ENCODE measurements at places on chromosomes 5 and 9. TPM values are rescaled to one million over a fixed set of nuclear protein-coding genes. Genes with fewer than 3 reads are reported as not detected.

TMEM174 gene
- total RNA-seq, result not detected

PCDHB15 gene
- total RNA-seq, result 1.8 TPM

KIAA0825 gene
- total RNA-seq, result 1.1 TPM

EIF4E1B gene
- not detected for total RNA-seq

DNA sequence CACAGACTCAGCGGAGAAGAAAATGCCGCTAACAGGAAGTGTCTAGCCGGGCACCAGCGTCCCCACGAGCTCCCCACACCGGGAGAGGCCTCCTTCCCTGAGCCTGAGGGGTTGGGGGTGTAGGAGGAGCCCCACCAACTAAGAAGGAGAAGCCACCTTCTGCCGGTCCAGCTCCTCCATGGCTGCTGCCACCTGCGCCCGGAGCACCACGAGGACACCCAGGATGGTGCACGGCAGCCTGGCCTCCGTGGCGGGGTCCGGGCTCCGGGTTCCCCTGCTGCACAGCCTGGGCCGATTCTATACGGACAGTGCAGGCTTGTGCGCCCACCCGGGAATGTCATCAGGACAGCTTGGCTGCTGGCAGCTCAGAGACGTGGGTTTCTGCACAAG, 297 bp downstream of the LCN8 start:
- H3K27ac ChIP-seq, result no peak overlapping the region
- H3K4me3 ChIP-seq, result no peak overlapping the region
- H3K4me1 ChIP-seq, result no peaks in the 10 kb centered on the region
- H3K27me3 ChIP-seq, result no peaks in the 10 kb centered on the region
- no peak for DNase-seq
- no peaks in the 10 kb centered on the region for H3K36me3 ChIP-seq

GRCh38 chr5:160513485-160513884, 91.8 kb downstream of the PTTG1 start:
- H3K4me3 ChIP-seq, result no peak overlapping the region
- H3K27me3 ChIP-seq, result no peaks in the 10 kb centered on the region
- H3K36me3 ChIP-seq, result no peaks in the 10 kb centered on the region
- H3K27ac ChIP-seq, result no peak overlapping the region

GRCh38 chr5:142405814-142406395, 81.1 kb upstream of the SPRY4 start:
- no peaks in the 10 kb centered on the region for H3K36me3 ChIP-seq
- no peak for DNase-seq
- H3K27me3 ChIP-seq, result no peaks in the 10 kb centered on the region

DNA sequence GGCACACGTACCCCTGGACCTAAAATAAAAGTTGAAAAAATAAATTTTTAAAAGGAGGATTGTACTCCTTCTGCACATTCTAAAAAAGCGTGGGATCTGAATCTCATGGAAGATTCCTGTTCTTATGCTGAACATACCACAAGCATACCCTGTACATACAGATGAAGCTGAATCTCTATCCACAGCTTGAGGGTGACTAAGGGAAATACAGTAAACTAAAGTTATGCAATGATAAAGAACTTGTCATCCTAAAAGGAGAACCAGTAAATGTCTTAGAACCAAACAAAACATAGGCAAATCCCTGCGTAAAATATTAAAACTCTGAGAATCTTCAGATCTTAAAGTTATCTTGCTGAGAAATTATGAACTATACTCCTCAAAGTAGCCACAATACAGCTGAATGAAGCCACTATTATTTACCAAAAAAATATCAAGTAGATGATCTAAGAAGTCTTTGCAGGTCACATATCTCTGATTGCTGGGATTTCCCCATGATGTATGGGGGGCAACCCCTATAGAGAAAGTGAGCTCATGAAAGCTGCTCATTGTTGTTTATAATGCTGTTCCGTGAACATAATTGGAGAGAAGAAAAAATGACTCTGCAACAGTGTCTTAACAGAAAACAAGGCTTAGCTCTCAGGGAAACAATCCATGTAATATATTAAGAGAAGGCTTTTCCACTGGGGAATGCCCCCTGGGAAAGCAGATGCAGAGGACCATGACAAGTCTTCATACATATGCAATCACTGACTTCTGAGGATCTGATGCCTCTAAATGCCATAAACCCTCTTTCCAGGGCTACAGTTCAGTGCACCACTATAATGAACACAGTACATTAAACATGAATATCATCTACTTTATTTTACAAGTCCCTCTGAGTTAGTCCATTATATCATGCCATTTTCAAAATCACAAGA, 210.1 kb downstream of the EPB41L4A start:
- H3K27ac ChIP-seq, result no peak overlapping the region
- H3K27me3 ChIP-seq, result no peaks in the 10 kb centered on the region
- DNase-seq, result no peak
- H3K4me1 ChIP-seq, result no peaks in the 10 kb centered on the region
- no peaks in the 10 kb centered on the region for H3K36me3 ChIP-seq
- no peak overlapping the region for H3K4me3 ChIP-seq

DNA sequence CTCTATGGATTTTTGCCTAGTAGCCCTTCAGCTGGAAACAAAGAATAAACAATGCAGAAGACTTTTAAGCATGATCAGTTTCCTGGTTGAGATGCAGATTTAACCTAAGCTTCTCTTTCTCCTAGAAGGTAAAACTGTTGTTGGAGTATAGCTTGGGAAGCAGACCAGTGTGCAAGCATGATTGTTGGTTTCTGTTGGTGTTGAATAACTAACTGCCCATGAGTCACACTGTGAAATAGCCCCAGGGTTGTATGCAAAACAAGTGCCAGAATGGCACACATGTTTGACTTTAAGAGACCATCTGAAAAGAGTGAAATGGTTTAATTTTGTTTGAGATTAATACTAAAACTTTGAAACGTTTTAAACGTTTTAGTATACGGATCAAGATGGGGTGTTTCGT, 227.1 kb downstream of the ARHGEF28 start:
- no peaks in the 10 kb centered on the region for H3K36me3 ChIP-seq
- H3K27me3 ChIP-seq, result no peaks in the 10 kb centered on the region
- no peaks in the 10 kb centered on the region for H3K4me1 ChIP-seq
- no peak overlapping the region for H3K4me3 ChIP-seq
- DNase-seq, result no peak

DNA sequence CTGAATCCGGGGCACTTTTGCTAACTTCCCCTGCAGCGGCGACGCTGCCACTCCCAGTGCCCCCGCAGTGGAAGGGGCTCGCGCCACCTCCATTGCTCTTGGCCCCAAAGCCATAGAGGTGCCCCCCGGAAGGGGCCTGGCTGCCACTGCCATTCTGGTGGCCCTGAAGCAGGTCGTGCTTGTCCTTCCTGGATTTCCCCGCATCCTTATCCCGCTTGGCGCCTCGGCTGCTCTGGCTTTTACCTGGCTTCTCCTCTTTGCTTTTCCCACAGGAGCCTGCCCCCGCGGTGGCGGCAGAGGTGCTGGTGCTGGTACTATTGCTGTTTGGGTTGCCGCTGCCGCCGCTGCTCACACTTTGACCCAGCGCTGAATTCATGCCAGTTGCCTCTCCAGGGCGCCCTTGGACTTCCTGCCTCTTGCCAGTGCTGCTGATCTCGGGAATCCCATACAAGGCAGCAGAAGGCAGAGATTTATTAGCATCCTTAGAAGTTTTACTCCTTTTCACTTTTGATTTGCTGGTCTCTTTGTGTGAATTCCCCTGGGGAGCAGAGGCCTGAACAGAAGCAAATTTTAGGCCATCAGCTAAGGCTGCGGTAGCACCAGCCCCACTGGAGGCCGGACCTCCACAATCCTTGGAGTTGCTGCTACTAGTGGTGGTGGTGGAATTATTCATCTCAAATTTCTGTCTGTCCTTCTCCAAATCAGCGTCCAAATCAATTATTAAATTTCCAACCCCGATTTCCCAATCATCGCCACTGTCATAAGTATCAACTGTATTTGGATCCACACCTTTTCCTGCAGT, 2.1 kb downstream of the ZNF608 start:
- H3K4me1 ChIP-seq, result no peaks in the 10 kb centered on the region
- H3K27ac ChIP-seq, result peak overlapping the region; percentile 94
- H3K4me3 ChIP-seq, result peak overlapping the region; percentile 52
- peak; percentile 78 for DNase-seq
- H3K36me3 ChIP-seq, result no peaks in the 10 kb centered on the region
- H3K27me3 ChIP-seq, result no peaks in the 10 kb centered on the region

- H3K4me1 ChIP-seq, result no peaks in the 10 kb centered on the region
- H3K4me3 ChIP-seq, result no peak overlapping the region
- H3K27ac ChIP-seq, result no peak overlapping the region
- H3K36me3 ChIP-seq, result no peaks in the 10 kb centered on the region
- no peaks in the 10 kb centered on the region for H3K27me3 ChIP-seq
- no peak for DNase-seq
Observed at GRCh38 chr5:139100825-139101224, 97.3 kb downstream of the SIL1 start.

GRCh38 chr5:135131801-135132680, 98.0 kb upstream of the PITX1 start:
- no peak overlapping the region for H3K4me3 ChIP-seq
- no peaks in the 10 kb centered on the region for H3K27me3 ChIP-seq
- DNase-seq, result peak; percentile 41
- H3K4me1 ChIP-seq, result peaks cover 12% of the 10 kb centered on the region

GRCh38 chr9:16175461-16175860, 622.6 kb downstream of the CCDC171 start:
- no peaks in the 10 kb centered on the region for H3K4me1 ChIP-seq
- no peak for DNase-seq
- no peaks in the 10 kb centered on the region for H3K36me3 ChIP-seq
- H3K4me3 ChIP-seq, result no peak overlapping the region
- H3K27ac ChIP-seq, result no peak overlapping the region
- H3K27me3 ChIP-seq, result no peaks in the 10 kb centered on the region

DNA sequence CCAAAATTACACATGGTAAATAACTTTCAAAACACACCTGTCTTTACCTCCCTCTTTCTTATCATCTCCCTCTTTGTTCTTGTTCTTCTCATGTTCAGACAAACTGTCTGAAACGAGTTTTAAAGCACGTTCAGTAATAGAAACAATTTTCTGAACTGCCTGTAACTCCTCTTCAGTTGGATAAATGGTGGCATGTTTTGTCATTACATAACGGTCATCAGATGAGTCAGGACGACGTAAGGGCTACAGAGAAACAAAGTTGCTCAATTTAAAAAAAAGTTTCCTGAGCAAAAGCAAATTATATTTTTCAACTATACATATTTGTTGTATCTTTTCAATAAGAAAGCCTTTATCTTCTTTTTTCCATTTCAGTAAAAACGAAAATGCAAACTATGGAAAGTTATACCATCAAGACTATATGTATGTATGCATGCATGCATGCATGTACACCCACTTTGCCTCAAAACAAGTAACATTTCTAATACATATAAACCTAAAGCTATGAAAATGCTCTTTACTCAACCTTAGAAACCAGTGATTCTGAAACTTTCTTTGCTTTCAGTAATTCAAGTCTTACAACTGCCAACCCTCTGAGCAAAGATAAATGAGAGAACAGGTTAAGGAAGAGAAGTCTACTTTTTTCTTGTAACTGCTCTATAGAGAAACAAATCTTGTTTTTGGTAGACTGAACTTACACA, 56.0 kb downstream of the ZFR start:
- no peak overlapping the region for H3K27ac ChIP-seq
- no peaks in the 10 kb centered on the region for H3K27me3 ChIP-seq
- H3K36me3 ChIP-seq, result no peaks in the 10 kb centered on the region
- H3K4me1 ChIP-seq, result no peaks in the 10 kb centered on the region
- no peak for DNase-seq

DNA sequence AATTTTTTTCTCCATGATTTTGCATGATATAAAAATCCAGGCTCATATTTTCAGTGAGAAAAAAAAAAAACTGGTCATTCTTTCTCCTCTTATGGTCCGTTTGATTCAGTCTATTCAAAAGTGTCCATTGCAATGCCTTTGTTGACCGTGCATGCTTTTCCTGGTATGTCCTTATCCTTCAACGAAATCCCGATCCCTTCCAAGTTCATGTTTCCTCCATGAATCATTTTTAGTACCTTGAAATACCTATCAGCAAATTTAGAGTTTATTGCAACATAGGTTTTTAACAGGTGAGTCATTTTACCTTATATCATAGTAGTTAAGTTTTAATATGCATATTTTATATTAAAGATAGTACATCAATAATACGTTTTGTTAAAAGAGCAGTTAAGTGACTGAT, 773.8 kb upstream of the CHD1 start:
- no peaks in the 10 kb centered on the region for H3K27me3 ChIP-seq
- no peak overlapping the region for H3K27ac ChIP-seq
- no peaks in the 10 kb centered on the region for H3K4me1 ChIP-seq
- DNase-seq, result no peak

- H3K36me3 ChIP-seq, result no peaks in the 10 kb centered on the region
- H3K4me3 ChIP-seq, result no peak overlapping the region
- no peak overlapping the region for H3K27ac ChIP-seq
- peak; percentile 45 for DNase-seq
Observed at GRCh38 chr5:1468247-1468612, 23.0 kb upstream of the SLC6A3 start.

DNA sequence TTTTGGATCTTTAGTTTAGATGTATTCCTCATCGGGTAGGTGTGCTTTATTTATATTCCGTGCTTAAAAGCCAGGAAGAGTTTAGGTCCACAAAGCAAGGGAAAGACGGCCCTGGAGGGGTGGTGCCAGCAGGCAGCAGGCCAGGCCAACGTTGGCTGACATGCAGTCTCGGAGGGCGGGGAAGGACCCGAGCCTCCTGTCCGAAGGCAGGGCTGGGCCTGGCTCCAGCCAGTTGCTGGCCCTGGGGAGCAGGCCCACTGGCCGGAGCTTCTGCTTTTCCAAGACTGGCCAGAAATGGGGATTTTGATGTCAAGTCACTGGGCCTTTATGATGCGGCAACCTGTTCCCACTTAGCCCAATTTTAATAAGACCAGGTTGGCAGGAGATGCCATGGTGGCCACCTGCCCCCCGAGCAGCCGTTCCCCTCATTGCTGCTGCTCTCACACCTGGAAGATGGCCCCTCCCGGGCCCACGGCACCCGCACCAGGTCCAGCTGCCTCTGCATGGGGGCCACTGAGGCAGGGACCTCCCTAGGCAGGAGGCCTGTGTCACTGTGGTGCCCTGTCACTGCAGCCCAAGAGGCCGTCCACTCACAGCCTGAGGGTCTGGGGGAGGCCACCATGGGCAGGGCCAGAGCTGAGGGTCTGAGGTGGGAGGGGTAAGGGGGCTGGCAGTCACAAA, 23.2 kb downstream of the LPCAT1 start:
- no peak overlapping the region for H3K4me3 ChIP-seq
- no peak overlapping the region for H3K27ac ChIP-seq
- H3K36me3 ChIP-seq, result no peaks in the 10 kb centered on the region
- no peaks in the 10 kb centered on the region for H3K27me3 ChIP-seq
- H3K4me1 ChIP-seq, result peaks cover 5% of the 10 kb centered on the region

DNA sequence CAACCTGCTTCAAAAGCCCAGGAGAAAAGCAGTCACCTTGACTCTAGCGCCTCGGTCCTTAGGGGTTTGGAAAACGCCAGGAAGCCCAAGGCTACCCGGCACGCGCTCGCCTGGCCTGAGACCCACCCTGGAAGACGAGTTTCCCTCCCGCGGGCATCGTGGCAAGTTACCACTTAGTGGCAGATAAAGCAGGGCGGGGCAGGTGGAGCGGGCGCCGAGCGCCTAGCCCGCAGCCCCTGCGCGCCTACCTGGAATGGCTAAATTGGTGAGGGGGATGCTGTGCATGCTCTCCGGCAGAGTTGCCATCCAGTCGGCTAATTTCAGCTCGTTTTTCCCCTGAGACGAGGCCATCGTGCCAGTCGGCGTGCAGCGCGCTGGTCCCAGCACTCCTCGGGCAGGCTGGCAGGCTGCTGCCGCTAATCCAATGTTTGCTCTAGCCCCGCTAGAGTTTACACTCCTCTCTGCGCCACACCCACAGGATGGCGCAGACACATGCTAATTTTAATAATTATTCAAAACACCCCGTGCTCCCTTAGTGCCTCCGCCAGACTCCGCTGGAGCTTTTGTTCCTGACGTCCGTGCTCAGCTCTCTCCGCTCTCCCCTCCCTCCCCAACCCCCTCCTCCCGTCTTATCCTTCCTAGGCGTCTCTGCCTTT, at the start of gene PLCXD3:
Gene PLCXD3 (minus strand): TSS at position 426 of the 656 bp plus-strand sequence. CDS start 75 bp downstream, at position 351.
- peaks cover 6% of the 10 kb centered on the region for H3K27me3 ChIP-seq
- peak; percentile 22 for DNase-seq
- H3K36me3 ChIP-seq, result no peaks in the 10 kb centered on the region
- no peaks in the 10 kb centered on the region for H3K4me1 ChIP-seq
- H3K4me3 ChIP-seq, result peak within 1 kb of the TSS; percentile 25

All from colonic mucosa (tissue), 4 donors.